ENCODE measurements at places on chromosomes 11 and 22. TPM values are rescaled to one million over a fixed set of nuclear protein-coding genes. Genes with fewer than 3 reads are reported as not detected.

Gene PDE2A
- 97.4 TPM for total RNA-seq

Gene F2
- not detected for total RNA-seq

Gene VSIG10L2
- total RNA-seq = not detected

Gene CHID1
- total RNA-seq = 72.8 TPM

Gene ZNF70
- total RNA-seq = 5.1 TPM

Gene PRODH
- 10.7 TPM for total RNA-seq

Gene PNPLA5
- not detected for total RNA-seq

Gene KCTD14
- total RNA-seq = 3.5 TPM

Gene C11orf42
- not detected for total RNA-seq

Gene LRRC74B
- total RNA-seq = not detected

Gene TMEM86A
- 6.9 TPM for total RNA-seq

Gene TSSK2
- total RNA-seq = not detected

Gene BATF2
- 1.8 TPM for total RNA-seq

Gene ANO5
- total RNA-seq = 1.3 TPM

Gene BBOX1
- not detected for total RNA-seq

Gene EI24
- 116 TPM for total RNA-seq

Gene GVQW3
- 0.96 TPM for total RNA-seq

Gene TRIM49
- not detected for total RNA-seq

Gene TSKU
- 281 TPM for total RNA-seq

Gene MLC1
- 0.44 TPM for total RNA-seq

Gene RFPL3
- not detected for total RNA-seq

Gene CD3D
- 3.4 TPM for total RNA-seq
